ENCODE measurements at places on chromosomes 2 and 18.

- DNase-seq = no peak
Observed at GRCh38 chr2:96537734-96538486, 1.4 kb downstream of the ARID5A start.

GRCh38 chr2:44075541-44075940, 79.8 kb upstream of the LRPPRC start:
- DNase-seq = peak; percentile 84

DNA sequence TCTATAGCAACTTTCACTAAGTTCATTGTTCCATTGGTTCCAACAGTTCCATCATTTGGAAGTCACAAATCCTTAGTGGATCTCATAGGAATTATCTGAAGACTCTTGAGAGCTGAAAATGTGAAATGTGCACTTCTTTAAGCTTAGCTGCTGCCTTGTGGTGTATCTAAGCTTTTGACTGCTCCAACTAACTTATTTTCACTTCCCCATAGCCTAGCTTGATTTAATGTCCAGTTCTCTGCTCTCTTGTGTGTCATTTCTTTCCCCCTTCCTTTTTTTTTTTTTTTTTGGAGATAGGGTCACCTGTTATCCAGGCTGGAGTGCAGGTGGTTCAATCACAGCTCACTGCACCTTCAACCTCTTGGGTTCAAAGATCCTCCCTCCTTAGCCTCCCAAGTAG, 34.9 kb upstream of the CD302 start:
- no peak for DNase-seq

- DNase-seq = no peak
Observed at GRCh38 chr2:82256983-82257632, 1952.6 kb upstream of the LRRTM1 start.

DNA sequence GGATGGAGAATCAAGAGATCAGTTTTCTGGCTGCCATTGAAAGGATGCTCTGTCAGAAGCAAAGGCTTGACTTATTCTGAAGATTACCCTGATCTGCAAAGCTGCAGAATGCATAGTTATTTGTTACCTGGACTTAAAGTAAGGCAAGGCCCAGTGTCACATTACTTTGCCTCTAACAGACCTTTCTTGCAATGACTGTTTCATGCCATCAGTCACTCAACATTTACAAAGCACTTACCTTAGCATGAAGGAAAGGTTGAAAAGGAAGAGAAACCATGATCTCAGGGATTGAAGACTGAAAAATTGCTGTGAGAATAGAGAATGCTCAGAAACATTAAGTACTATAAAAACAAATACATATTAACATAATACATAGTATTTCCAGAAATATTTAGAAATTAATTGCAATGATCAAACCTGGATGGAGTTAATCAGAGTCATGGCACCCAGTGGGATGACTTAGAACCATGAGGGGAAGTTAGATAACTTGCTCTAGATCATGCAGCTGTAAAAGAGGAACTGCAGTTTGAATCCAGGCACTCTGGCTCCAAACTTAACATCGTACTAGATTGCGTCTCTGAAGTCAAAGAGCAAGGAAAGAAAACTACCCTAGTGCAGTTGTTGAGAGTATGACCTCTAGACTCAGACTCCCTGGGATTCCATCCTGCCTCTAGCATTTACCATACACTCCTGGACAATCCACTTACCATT, 26.5 kb upstream of the FAM117B start:
- no peak for DNase-seq

GRCh38 chr2:138601458-138602165, 100.0 kb downstream of the SPOPL start:
- no peak for DNase-seq

GRCh38 chr2:3483227-3483985, 35.9 kb downstream of the ADI1 start:
- DNase-seq = peak; percentile 71

DNA sequence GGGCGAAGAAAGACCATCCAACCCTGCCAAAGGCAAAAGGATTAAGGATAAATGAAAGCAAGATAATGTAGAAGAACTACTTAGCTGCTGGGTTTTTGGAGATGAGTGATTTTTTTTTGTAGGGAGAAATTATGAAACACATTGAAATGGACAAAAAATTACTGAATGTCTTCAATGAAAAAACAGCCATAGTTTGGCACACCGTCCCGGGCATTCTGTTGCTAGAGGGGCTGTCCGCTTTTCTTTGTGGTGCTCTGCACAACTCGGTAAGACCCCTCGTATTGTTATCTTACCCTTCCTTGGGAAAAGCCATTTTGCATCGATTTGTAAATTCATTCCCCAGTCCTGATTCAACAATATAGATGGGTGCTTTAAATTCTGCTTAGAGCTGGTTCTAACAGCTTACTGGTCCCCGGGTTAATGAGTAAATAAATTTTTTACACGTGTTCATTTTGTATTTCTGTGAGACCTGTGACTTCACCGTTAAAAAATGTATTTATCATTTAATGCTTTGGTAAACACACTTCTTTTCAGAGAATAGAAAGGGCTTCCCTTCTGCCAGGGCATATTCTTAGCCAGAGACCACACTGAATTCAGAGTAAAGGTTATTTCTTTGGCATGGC, 912 bp upstream of the LAPTM4A start:
- no peak for DNase-seq

- no peak for DNase-seq
Observed at GRCh38 chr2:211649331-211649730, 889.3 kb downstream of the ERBB4 start.

DNA sequence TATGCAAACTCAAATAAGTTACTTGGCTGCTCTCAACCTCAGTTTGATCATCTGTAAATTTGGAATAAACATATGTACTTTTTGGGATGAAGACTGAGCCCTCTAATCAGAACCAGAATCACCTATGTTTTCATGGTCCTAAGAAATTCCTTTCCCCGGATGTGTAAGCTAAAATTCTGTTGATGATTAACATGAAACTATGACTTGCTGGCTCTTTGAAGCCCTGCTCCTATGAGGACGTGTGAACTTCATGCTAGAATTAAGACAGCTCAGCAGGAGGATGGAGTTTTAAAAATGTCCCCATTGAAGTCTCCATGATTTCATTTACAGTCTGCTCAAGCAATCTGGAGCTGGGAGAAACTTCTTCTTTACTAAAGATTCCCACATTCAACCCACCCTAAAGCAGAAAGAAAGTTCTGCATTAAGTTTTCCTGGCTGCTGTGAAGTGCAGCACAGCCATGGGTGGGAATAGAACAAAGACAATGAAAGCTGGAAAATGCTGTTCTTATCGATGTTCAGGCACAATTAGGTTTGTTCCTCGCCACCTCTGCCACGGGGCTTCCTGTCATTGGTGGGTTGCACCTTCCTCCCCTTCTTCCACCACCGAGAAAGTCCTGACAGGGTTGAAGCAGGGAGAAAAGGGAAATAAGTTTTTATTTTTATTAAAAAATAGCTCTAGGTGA, 50.9 kb downstream of the ADCYAP1 start:
- no peak for DNase-seq

GRCh38 chr2:3173031-3173430, 204.6 kb downstream of the EIPR1 start:
- DNase-seq = no peak

DNA sequence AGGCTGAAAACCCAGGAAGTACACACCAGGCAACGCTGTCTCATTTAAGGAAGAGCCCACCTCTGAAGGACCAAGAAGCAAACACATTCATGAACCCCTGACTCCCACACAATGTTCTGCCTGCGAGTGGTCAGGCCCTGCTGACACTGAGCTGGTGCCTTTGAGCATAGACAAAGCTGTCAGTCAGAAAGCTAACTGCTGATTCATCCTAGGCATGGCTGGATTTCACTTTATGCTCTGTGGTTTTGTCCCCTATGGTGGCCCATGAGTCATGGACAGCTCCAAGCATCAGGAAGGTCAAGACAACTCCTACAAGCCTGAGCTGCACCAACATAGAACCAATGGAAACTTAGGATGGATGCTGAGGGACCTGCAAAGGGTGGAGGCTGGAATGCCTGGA, 78.9 kb downstream of the UXS1 start:
- DNase-seq = peak; percentile 20

DNA sequence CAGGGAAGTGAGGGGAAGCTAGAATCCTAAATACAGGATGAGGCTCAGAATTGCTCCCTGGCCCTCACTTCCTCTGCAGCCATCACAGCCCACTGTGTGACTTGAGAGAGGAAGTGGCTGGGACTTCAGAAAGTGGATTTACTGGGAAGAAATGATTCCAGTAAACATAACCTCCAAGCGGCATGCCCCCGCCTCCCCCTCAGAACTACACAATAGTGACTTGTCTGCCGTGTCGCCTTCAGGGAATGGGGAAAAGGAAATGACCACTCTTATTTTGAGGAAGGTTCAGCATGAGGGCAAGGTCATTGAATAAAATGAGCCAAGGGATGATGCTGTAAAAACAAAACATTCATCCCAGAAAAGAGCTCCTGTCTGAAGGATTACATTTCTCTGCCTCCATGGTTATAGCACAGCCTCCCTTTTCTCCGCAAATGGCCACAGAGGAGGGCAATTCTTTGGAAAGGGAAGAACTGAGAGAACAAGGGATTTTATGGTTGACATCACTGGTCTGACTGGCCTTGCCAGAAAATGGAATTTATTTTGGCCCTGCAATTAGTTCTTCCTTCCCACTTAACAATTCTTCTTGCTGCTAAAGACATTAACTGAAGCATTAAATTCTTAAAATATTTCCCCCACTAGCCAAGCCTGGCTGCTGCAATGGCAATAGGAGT, 78.9 kb upstream of the DAPL1 start:
- DNase-seq = peak; percentile 9

- DNase-seq = peak; percentile 40
Observed at GRCh38 chr2:150144546-150145298, 342.7 kb downstream of the RND3 start.

DNA sequence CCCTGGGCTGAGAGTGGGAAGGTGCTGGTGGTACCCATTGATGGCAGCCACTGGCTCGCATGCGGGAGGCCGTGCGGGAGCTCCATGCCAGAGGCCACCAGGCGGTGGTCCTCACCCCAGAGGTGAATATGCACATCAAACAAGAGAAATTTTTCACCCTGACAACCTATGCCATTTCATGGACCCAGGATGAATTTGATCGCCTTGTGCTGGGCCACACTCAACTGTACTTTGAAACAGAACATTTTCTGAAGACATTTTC, 12.9 kb upstream of the UGT1A1 start:
- no peak for DNase-seq

DNA sequence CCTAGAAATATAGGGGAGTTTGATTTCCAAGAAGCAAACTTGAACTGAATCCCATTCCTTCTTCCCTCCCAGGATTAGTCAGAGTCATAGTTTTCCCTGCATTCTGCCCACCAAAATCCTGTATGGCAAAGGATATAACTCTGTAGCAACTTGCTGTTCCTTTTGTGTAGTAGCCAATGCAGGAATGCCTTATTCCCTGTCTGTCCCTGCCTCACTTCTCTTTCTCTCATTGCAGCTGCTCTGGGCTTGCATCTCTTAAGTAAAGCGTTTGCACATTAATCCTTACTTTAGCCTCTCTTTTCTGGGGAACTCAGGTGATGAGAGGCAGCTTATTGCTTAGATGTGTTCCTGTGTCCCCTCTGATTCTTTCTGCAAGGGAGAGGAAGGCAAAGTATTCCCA, 333.1 kb upstream of the VWC2L start:
- DNase-seq = peak; percentile 15

DNA sequence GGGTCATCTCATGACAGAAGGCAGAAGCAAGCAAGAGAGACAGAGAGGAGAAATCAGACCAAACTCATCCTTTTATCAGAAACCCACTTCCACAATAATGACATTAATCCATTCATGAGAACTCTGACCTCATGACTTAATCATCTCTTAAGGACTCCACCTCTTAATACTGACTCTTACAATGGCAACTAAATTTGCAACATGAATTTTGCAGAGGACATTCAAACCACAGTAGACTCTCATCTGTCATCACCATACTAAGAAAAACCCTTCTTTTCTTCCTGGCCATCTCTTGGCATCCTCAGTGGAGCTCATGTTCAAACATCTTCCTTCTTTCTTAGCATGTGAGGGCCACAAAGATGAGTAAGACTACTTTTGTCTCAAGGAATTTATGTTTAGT, 476.2 kb upstream of the RAB12 start:
- no peak for DNase-seq

GRCh38 chr2:117956036-117956796, 57.7 kb downstream of the CCDC93 start:
- no peak for DNase-seq

DNA sequence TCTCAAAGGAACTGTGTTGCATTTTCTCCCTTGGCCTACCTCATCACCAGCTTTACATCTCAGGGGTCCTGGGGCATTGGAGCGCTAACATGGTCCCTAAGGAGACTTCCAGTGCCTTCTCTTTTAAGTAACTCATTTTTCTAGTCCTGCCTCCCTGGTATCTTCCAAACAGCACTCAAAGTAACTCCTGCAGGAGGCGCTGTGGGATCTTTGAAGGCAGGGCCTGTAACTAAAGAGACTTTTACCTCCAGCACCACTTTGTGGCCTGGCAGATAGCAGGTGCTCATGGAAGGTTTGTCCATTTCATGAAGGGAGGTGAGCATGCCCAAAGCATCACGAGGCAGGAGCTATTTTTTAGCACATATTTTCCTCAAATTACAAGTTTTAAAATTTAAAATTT, 411.0 kb upstream of the GYPC start:
- peak; percentile 28 for DNase-seq

- DNase-seq = no peak
Observed at GRCh38 chr2:227765788-227766372, 20.2 kb downstream of the SCYGR8 start.

- no peak for DNase-seq
Observed at GRCh38 chr2:187129306-187129705, 280.3 kb upstream of the ZSWIM2 start.

GRCh38 chr2:150907466-150907865, 354.2 kb downstream of the RBM43 start:
- no peak for DNase-seq

GRCh38 chr2:46493241-46493970, 14.0 kb downstream of the TMEM247 start:
- DNase-seq = peak; percentile 50

All from fibroblast of the aortic adventitia (primary cell).